ENCODE measurements at places on chromosomes 5 and 9.

DNA sequence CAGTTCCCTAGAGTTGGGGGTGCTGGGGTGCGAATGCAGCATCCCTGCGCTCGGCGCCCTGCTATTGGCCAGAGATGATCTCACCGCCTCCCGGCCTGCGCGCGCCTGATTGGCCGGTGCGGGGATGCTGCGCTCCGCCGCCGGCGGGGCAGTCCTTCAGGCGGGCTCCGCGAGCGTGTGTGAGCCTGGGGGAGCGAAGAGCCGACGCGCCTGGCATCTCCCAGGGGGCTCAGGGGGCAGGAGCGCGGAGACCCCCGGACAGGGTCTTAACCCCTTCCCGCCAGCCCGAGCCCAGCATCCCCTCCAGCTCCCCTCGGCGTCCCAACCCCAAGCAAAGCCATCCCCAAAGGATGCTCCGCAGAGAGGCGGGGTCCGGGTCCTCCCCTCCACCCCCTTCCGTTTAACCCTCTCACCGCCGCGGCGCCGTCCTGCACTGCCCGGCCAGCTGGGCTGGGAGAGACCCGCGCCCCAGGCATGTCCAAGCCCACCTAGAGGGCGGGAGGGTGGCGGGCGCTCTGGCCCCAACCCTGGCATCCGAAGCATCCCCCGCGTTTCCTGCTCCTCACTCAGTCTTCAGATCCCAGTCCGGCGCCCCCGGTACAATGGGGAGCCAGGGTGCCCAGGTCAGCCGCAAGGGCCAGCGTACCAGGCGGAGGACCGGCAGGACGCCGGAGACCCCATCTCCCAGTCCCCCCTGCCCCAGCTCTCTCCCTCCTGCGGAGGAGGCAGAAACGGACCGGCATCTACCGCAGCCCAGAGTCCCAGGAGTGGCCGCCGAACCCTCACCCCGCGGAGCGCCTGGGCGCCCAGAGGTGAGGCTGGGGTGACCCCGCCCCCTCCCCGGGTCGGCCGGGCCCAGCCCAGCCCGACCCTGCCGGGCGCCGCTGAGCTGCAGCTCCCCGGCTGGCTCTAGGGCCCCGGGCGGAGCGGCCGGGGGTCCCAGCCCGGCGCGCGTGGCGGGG lies 19.3 kb upstream of the TOR2A start:
- DNase-seq = no peak

GRCh38 chr9:134555094-134555650 lies 86.4 kb upstream of the COL5A1 start:
- DNase-seq = no peak

- DNase-seq = no peak
These were observed 87.0 kb downstream of the DAB2IP start for GRCh38 chr9:121738411-121738810.

- DNase-seq = no peak
These were observed 192.2 kb downstream of the C9orf152 start for GRCh38 chr9:110015759-110016158.

DNA sequence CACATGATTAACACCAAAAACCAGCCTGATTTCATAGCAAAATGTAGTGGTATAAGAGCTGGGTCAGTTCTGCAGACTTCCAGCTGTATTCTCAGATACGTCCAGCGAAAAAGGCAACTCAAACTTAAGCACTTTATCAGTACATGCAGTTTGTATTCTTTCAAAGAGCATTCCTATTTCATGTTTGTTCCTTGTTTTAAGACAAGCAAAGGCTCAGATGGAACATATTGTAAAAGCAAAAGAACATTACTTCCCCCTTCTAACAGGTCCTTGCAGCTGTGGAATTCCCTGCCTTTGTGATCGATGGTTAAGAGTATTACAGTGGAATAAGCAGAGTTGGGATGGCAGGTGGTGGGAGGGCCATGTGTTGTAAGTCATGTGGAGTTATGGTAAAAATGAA lies 86.3 kb upstream of the GRHPR start:
- DNase-seq = no peak

DNA sequence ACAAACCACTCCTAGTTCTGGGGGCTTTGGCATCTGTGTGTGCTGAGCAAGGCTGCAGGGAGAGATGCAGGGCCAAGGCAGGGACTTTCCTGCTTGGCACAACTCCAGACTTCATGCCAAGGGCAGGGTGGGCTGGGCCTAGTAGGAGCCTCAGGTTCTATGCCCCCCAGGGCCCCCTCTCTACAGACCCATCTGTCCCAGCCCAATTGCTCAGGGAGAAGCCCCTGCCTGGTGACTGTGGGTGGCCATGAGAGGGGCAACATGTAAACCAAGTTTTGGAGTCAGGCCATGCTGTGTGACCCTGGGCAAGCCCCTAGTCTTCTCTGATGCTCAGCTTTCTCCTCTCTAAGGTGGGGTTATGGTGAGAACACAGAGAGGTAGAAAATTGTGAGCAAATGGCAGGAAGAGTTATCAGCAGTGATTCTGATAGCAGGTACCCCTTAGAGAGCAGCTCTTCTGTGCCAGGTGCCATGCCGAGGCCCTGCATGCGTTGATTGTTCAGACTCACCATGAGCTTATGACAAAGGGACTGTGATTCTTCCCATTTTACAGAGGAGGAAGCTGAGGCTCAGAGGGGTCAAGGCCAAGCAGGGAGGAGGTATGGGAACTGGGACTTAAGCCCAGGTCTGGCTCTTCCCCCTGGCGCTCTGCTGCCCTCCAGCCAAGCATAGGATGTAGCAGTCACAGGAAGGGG lies 5.2 kb downstream of the OLFML2A start:
- no peak for DNase-seq

DNA sequence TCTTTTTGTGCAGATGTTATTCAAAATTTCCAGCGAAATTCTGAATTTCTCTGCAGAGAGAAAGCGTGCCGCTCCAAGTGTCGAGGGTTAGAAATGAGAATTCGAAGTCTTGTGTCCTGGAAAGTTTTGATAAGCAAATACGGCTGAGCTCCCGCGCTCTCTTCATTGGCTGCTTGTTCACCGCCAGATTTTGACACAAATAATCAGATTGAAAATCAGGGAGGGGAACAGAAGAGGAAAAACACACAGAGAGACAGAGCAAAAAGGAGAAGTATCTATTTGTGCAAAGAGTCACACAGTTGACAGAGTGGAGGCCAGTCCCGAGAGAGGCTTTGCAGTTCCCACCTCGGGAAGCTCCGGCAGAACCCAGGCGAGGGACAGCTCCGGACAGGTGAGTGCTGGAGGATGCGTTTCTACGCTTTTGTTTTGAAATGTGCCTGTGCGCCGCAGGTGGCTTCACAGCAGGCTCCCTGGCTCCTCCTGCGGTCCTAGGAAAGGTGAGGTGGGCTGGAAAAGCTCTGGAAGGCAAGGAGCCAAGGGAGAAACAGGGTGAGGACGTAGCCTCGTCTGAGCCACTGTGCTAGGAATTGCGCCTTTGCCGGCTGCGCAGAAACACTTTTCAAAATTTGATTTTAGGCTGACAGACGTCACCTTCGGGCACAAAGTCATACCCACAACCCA lies at the start of gene GFI1B:
Gene GFI1B (plus strand): TSS at position 244 of the 681 bp plus-strand sequence. CDS start 7,985 bp downstream, outside the sequence.
- DNase-seq = no peak

DNA sequence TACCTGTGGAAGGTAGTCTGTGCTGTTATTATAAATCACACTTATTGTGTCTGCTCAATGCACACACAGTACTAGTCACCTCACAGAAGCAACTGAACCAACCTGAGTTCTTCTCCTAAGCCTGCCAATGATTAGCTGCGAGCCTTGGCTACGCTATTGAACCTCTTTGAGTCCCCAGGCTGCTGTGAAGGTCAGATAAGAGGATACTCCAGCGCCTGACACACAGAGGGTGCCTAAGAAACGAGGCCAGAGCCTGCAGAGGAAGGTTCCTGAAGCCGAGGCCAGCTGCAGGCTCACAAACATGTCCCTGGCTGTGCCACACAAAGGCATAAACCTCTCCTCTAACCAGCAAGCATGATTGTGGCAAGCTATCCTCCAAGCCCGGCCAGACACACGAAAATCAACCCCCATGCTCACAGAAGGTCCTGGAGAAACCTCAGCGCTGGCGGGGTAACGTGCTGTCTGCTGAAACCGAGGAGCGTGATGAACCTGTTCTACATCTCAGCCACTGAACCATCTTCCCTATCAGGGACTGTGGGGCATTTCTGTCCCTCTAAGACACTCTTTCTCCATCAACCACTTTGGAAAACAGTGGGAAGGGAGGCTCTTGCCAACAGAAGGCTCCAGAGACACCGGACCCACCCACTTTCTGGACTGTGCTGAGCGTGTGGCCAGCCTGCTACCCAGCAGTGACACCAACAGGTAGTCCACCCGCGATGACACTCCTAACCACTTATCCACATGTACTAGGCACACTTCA lies 53.2 kb upstream of the SLC25A51 start:
- DNase-seq = no peak

DNA sequence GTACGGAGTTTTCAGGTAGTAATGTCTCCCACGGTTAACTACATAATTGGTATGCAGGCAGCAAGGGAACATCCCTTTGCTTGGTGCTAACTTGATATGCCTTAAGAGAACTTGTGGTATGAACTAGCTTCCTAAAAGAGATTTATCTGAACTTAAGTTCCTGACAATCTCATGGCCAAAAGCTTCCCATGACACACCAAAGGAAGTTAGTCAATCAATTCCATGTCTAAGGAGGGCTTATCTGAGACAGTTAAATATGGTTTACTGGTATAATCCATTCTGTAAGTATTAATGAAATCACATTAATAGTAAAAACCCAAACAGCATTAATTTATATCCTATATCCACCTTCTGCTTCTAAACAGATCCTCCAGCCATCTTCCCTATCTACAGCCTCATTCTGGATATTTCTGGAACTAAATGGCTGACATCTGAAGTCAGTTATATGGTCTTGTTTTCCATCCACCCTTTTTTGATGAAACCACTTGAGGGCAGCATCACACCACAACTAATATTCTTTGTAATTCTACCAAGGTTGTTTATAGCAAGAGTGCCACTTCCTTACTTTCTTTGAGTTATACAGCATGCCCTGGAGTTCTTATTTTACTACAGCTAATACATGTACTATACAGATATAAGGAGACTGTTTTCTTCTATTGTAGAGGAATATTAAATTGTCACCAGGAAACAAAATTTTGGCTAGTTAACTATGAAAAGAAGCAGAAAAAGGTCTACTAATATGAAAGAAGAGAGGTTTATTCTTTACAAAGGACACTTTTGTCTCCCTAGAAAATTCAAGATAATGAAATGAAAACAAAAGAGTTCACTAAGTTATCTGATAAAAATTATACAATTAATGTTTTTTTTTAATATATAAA lies 34.7 kb downstream of the SHOC1 start:
- peak; percentile 20 for DNase-seq

DNA sequence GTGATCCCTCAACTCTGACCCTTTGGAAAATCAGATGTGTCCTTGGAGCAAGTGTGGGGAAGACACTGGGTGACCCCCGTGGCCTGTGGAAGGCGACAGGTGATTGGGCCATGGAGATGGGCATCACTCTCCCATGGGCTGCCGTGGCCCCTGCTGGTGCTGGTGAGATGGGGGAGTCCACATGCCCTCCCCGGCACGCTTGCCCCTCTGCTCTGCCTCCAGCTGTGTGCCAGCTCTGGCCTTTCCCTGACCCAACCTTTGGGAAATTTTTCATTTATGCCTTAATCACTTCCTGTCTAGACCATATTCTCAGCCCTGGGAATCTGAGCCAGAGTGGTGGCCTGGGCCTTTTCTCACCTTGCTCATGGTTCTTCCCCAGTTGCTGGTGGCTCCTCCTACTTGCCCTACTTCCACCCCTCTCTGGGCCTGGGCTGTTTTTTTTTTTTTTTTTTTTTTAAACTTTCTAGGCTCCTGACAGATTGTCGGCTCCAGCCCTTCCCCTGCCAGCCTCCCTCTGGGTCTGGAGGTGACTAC lies 56.6 kb downstream of the RGS3 start:
- DNase-seq = peak; percentile 52

DNA sequence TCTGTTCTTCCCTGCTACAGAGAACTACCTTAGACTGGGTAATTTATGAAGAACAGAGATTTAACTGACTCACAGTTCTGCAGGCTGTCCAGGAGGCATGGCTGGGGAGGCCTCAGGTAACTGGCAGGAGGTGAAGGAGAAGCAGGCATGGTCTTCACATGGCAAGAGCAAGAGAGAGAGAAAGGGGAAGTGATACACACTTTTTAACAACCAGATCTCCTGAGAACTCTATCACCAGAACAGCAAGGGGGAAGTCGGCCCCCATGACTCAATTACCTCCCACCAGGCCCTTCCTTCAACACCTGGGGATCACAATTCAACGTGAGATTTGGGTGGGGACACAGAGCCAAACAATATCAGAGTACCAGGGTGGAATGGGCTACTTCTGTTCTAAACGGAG lies 766.8 kb downstream of the TLE1 start:
- no peak for DNase-seq

DNA sequence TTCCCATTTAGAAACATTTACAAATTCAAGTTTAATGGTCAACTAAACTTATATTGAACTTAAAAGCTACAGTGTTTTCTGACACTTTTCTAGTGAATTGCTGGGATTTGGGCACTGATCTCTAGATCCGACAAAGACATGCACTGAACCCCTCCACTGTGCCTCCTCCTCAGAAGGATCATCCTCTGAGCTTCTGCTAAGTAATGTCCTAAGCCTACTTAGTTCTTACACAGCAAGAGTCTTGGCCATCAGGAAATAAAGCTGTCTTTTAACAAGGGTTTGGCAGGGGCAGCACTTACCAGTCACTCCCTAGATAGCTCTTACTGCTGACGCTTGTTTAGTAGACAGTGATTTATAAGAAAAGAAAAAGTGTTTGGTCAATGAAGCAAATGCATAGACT lies 50.5 kb downstream of the FAM81B start:
- no peak for DNase-seq

DNA sequence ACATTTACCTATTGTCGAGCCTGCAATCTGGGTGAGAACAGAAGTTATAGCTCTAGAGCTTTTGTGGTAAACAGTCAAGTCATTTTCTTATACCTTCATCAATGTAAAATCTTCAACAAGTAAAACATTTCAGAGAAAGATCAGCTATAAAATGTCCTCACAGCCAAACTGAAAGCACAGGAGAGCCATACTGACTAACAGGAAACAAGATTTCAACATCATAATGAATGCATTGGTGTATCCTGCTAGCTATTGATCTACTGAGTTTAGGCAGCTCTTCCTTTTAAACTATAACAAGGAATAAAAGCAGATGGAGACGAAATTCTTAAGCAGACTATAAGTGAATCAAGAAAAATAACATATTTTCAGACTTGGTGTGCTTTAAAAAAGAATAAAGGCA lies 1522.9 kb upstream of the WWC1 start:
- DNase-seq = no peak

GRCh38 chr5:504326-505154 lies 19.7 kb downstream of the SLC9A3 start:
- no peak for DNase-seq

GRCh38 chr5:149242339-149242738 lies 29.3 kb upstream of the AFAP1L1 start:
- DNase-seq = no peak
